ENCODE measurements at places on chromosomes 16 and 17.

DNA sequence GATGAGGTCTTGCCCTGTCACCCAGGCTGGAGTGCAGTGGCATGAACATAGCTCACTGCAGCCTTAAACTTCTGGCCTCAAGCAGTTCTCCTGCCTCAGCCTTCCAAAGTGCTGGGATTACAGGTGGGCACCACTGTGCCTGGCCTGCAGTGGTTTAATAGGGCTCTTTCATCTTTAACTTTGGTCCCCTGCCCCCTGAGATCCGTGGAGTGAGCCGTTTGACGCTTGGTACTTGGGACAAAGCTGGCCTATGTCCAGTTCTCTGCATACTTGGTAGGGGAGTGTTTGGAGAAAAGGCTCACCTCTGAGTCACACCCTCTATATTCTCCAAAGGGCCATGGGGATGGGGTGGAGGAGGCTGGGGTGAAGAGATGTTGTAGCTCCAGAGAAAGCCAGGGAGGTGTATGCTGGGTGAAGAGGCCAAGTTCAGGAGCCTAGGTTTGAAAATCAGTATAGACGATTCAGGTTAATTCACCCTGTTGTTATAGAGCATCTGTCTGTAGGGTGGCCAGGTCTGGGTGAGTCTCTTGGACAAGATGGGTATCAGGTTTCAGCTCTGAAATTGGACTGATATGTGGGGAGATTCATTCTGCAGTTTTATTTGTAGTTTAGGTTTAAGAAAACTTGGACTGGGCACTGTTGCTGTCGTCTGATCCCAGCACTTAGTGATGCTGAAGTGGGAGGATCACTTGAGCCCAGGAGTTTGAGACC, 17.6 kb downstream of the ABCC1 start:
- no peak for DNase-seq

DNA sequence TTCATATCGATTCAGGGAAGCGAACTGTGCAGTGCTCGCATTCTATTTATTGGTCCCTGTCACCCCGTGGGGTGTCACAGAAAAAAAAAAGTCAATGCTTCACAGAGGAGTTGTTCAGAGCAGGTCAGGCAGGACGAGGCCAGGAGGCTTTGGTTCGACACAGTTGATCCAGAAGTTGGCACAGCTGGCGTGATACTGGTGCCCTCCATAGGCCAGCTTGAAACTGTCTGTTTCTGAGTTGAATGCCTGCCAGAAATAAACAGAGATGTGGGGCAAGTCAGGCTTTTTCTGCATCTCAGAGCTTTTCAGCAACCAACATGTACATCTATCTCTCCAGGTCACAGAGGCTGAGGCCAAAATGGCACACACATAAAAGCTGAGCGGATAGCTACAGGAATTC, 29.1 kb downstream of the DUSP14 start:
- DNase-seq = no peak

DNA sequence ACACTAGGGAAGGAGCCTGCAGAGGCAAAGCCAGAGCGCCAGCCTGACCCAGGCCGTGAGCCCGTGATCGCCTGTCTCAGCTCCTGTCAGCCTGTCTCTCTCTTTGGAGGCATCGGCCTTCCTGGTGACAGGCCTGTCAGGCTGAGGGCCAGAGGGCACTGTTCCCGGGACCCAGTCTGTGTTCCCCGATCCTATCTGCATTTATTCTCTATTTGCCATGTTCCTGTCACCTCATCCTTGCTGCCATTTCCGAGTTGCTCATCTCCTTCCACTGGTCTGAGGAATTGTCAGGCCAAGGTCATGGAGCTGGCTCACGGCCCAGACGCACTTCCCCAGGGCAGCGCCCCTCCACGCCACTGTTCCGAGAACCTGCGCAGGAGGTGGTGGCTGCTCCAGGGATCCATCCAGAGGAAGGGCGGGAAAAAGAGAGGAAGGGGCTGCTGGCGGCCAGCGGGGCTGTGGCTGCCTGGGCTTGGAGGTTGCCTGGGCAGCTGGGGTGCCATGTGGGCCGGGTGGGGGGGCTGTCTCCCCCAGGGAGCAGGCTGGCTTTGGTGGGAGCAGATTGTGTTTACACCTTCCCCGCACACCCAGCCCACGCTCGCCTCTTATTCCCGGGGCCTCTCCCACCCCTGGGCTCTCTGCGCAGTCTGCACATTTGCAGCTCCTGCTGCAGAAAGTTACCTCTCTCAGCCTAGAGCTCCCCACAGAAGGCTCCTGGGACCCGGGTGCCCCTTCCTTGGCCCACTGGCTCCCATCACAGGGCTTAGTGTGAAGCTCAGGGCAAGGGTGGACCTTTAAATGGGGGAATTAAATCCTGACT, 4.9 kb downstream of the PRCD start:
- peak; percentile 77 for DNase-seq

- no peak for DNase-seq
These were observed 126.0 kb downstream of the KCNJ2 start for GRCh38 chr17:70295329-70295728.

DNA sequence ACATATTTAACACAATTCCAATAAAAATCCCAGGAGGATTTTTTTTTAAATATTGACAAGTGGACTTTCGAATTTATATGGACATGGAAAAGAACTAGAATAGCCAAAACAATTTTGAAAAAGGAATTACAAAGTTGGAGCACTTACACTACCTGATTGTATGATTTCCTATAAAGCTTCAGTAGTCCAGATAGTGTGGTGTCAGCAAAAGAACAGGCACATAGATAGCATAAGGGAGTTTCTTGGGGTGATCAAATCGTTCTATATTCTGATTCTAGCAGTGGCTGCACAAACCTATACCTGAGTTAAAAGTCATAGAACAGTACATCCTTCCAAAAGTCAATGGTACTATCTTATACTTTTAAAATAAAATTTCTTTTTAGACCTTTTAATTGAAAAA, 66.4 kb upstream of the CES5A start:
- no peak for DNase-seq

DNA sequence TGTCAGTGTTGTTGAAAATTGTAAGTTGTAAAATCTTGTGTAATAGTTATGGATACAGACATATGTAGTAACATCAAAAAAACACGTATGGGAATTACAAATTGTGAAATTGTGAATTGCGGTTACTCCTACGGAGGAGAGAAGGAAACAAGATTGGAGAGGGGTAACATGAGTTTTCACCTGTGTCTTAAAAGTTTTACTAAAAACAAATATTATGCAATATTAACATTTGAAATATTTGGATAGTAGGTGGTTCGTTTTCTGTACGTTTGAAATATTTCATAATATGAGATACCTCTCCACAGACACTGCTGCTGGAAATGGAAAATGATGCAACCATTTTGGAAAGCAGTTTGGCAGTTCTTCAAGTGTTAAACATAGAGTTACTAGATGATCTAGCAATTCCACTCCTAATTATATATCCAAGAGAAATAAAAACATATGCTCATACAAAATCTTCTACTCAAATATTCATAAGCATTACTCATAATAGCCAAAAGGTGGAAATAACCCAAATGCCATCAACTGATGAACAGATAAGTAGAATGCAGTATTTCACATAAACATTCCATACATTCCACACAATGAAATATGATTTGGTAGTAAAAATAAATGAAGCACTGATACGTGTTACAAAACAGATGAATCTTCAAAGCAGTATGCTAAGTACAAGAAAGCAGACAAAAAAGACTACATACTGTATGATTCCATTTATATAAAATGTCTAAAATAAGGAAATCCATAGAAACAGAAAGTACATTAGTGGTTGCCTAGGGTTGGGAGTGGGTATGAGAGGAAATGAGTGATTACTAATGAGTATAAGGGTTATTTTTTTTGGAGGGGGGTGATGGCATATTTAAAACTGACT, 40.7 kb upstream of the ABCA10 start:
- DNase-seq = no peak

DNA sequence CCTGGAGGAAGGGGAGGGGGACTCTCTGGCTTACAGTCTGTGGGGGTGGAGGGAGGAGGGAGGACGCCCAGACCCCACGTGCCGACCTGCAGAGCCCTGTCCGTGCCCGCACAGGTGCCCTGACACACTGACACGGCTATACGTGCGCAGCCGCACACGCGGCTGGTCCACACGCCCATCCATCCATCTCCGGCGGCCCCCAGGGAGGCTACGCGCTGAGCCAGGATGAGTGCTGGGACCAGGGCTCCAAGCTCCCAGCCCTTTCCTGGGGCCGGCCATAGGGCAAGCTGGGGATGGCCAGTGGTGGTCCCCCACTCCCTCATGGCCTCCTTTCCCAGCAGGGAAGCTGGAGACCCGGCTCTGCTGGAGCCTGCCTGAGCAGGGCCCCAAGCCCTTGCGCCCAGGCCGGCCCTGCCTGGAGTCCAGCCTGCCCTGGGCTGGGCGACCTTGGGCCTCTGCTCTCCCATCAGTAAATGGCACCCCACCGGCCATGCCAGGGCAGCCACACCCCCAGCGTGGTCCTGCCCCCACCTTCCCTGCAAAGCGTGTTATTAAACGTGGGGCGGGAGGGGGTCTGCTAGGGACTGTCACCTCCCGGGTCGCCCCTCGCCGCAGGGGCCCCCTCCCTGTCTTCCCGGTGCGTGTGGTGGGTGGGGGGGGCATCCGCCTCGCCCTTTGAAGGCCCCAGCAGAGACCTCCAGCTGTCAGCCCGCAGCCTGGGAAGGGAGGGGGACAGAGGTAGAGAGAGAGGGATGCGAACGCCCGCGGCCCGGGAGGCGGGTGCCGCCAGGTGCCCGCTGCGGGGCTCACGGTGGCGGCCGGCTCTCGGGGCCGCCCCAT, 863 bp downstream of the CASKIN1 start:
- DNase-seq = no peak

GRCh38 chr17:58913552-58913951, 157.9 kb downstream of the PPM1E start:
- DNase-seq = no peak

DNA sequence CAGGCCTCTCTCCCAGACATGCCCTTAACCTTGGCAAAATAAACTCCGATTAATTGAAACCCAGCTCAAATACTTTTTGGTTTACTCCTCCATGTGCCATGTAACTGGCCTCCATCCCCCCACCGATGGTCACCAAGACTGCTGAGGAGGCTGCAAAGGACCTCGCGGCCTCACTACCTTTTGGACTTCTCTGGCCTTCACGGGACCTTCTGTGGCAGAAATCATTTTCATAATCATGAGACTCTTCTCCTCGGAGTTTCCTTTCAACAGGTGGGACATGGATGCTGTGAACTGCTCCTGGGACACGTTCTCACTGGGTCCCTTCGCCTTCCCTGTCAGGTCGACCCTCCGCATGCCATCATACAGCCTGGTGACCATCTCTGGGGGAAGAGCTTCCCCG, 9.0 kb downstream of the MEAK7 start:
- no peak for DNase-seq

DNA sequence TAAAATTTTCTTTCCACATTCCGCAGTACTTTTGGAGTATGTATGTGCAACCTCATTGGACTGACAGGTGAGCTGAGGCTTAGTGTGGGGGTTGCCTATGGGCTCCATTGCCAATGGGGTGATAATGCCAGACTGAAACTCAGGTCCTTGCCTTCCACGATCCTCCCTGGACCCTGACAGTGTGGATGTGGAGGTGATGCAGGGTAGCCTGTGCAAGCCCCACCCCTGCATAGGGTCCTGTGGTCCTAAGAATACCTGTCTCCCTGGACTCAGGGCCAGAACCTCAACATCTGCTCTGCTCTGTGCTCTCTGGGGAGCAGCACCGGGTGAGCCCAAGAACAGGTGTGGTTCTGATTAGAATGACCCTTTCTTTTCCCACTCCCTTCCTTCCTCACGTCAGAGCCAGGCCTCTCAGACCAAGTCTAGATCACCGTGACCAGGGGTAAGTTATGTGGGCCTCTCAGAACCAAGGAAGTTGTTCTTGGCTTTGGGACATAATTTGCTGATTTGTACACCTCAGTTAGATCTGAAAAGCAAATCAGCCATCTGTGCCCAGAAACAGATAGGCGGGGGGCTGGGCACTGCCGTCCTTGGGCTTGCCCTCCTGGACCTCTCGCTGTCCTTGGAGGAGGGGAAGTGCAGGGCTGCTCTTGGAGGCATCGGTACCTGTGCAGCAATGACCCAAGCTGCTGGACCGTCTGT, 8.4 kb upstream of the TNS4 start:
- DNase-seq = peak; percentile 27

DNA sequence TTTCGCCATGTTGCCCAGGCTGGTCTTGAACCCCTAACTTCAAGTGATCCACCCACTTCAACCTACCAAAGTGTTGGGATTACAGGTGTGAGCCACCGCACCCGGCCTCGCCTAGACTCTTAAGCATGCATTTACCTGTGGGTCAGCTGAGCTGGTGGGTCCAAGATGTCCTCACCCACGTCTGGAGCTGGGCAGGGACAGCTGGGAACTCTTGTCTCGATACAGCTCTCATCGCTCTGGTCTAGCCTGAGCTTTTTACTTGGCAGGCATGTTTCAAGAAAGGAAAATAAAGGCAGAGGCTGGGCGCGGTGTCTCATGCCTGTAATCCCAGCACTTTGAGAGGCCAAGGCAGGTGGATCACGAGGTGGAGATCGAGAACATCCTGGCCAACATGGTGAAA, 56.9 kb upstream of the PHOSPHO1 start:
- no peak for DNase-seq

DNA sequence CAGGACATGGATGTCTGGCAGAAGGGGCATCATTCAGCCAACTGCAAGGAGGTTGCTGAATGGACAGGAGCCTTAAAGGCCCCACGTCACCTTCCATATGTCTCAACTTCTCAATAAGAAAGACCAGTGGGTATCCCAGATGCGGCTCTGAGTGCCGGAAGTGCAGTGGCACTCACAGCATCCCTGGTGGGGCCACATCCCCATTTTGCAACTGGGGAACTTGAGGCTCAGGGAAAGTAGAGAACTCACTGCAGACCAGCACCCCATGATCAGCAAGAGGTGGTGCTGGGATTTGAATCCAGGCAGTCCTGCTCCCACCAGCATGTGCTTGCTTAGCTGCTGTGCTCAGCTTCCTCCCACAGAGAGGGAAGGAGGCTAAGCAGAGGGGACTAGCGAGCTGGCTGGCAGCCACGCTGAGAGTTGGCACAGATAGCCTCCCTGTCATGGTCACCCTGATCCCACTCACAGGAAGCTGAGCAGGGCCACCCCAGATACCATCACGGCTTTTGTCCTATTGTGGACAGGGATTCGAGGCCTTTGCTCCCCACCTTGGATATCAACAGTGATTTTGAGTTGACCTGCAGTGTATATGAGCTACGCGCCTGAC, 294.2 kb upstream of the FOXF1 start:
- peak; percentile 57 for DNase-seq

DNA sequence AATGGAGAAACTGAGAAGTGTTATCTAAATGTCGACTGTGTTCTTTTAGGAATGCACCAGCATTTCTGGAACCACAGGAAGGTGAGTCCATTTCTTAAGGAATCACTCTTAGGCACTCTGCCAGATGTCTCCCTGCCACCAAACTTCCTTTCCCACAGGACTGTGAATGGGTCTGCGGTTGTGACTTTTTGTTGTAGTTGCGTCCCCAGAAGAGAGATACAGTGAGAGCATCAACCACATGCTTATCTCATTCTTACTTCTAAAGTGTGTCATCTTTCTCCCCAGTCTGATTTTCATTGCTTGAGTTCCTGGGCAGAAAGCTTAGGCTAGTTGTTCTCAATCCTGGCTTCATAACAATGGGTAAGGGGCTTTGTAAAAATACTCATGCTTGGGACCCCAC, 13.4 kb downstream of the ITPRIPL2 start:
- no peak for DNase-seq
